ENCODE measurements at places on chromosomes 12 and 14.

DNA sequence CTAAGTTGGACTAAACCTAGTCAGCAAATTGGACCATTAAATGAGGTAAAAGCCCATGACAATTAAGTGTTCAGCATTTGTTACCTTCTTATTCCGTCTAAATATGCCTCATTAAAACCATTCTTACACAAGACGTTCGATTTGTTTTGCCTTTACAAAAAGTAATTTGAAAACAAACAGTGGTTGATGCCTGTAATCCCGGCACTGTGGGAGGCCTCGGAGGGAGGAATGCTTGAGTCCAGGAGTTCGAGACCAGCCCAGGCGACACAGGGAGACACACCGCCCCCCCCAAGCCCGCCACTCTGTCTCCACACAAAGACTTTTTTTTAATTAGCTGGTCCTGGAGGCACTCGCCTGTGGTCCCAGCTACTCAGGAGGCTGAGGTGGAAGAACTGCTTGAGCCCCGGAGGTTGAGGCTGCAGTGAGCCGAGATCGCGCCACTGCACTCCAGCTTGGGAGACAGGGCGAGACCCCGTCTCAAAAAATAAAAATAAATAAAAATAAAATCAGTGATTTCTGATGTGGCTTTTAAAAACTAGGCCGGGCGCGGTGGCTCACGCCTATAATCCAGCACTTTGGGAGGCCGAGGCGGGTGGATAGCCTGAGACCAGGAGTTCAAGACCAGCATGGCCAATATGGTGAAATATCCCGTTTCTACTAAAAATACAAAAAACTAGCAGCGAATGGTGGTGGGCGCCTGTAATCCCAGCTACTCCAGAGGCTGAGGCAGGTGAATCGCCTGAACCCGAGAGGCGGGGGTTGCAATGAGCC, 856 bp upstream of the EIF4B start:
- no peak for DNase-seq

GRCh38 chr14:38528582-38528981, 272.7 kb upstream of the CLEC14A start:
- no peak for DNase-seq

DNA sequence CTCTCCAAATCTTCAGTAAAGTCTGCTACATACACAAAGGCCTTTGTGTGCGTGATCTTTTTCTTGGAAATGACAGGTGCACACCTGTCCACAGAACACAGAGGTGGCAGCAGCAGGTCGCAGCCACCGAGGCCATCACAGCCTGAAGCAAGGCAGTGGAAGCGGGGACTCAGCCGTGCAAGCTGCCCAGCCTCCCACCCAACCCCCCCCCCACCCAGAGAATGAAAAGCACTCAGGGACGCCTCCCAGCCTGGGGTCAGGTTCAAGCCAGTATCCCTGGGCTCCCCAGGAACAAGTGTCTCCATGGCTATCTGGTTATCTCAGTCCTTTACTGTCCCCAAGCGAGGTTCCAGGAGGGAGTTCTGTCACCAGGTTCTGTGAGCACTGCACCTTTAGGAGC, 31.2 kb upstream of the TSPAN9 start:
- DNase-seq = no peak

DNA sequence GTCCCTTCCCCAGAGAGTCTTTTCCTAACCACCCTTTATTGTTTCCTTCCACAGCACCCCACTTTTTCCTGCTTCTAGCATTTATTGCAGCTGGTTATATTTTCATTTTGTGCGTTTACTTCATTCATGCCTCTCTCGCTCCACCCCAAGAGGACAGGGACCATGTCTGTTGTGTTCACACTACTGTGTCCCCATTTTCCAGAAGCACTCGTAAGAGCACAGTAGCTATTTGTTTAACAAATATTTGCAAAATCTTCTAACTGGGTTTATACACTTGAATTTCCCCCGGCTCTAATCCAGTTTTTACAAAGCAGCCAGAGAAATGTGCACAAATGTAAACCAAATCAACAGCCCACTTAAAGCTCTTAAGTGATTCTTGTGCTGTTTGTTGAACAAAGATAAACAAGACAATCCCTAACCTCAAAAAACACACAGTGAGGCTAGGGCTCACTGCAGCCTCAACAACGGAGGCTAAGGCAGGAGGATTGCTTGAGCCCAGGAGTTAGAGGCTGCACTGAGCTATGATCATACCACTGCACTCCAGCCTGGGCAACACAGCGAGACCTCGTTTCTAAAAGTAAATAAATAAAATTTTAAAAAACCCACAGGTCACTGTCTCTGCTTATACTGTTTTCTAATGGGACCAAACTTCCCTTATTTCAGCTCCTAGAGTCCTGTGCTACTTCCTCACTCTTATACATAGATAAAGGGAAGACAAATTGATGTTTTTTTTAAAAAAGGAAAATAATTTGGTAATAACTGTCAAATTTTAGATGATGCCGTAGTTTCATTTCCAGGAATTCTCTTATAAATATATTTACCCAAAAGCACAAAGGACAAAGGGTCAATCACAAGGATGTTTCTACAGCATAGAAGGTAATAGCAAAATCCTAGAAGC, 6.6 kb upstream of the ABCD4 start:
- no peak for DNase-seq

- peak; percentile 78 for DNase-seq
Observed at GRCh38 chr12:29616664-29617406, 119.3 kb upstream of the OVCH1 start.
